ENCODE measurements at places on chromosomes 13 and 19. TPM values are rescaled to one million over a fixed set of nuclear protein-coding genes. Genes with fewer than 3 reads are reported as not detected.

Gene KDM4B
- polyA plus RNA-seq = 4.3 TPM

GRCh38 chr13:44317752-44318151, 55.9 kb upstream of the SERP2 start:
- no peaks in the 10 kb centered on the region for H3K36me3 ChIP-seq
- H3K4me3 ChIP-seq = no peak overlapping the region
- no peak for DNase-seq
- no peaks in the 10 kb centered on the region for H3K4me1 ChIP-seq
- no peak overlapping the region for H3K27ac ChIP-seq

GRCh38 chr13:41457589-41458186, 338 bp downstream of the RGCC start:
- H3K27ac ChIP-seq = peak overlapping the region; percentile 69
- peaks cover 13% of the 10 kb centered on the region for H3K27me3 ChIP-seq
- H3K36me3 ChIP-seq = peaks cover 3% of the 10 kb centered on the region
- peak overlapping the region; percentile 83 for H3K4me3 ChIP-seq
- DNase-seq = peak; percentile 40
- H3K4me1 ChIP-seq = peaks cover 52% of the 10 kb centered on the region

- no peaks in the 10 kb centered on the region for H3K27me3 ChIP-seq
- no peaks in the 10 kb centered on the region for H3K36me3 ChIP-seq
- no peaks in the 10 kb centered on the region for H3K4me1 ChIP-seq
- H3K4me3 ChIP-seq = no peak overlapping the region
- DNase-seq = no peak
Observed at GRCh38 chr13:21938168-21938567, 267.3 kb downstream of the FGF9 start.

- no peaks in the 10 kb centered on the region for H3K36me3 ChIP-seq
- H3K27ac ChIP-seq = peak overlapping the region; percentile 100
- no peak overlapping the region for H3K4me3 ChIP-seq
- no peak for DNase-seq
- peaks cover 14% of the 10 kb centered on the region for H3K27me3 ChIP-seq
Observed at GRCh38 chr19:38690146-38690545, 42.7 kb downstream of the ACTN4 start.
